ENCODE measurements at places on chromosomes 4 and X. TPM values are rescaled to one million over a fixed set of nuclear protein-coding genes. Genes with fewer than 3 reads are reported as not detected.

PCSK1N gene
- total RNA-seq, result 4.3 TPM

RENBP gene
- total RNA-seq, result 46.4 TPM

LRPAP1 gene
- total RNA-seq, result 195 TPM

EVC2 gene
- 6.3 TPM for total RNA-seq

ARX gene
- total RNA-seq, result not detected

OTUD6A gene
- not detected for total RNA-seq

MAGEC1 gene
- not detected for total RNA-seq

All from upper lobe of right lung (tissue), 1 donor.